Hindlimb muscle (tissue), 1 donor: ENCODE measurements at places on chromosomes 6 and 20. TPM values are rescaled to one million over a fixed set of nuclear protein-coding genes. Genes with fewer than 3 reads are reported as not detected.

- DNase-seq: no peak
Measured at GRCh38 chr6:135920689-135921088, 69.2 kb downstream of the PDE7B start.

Gene DOK5
- 27.1 TPM for polyA plus RNA-seq

- DNase-seq: no peak
Measured at GRCh38 chr6:37162740-37163139, 7.2 kb upstream of the PIM1 start.

Gene CALHM4
- not detected for polyA plus RNA-seq

Gene L3MBTL1
- 9.9 TPM for polyA plus RNA-seq

DNA sequence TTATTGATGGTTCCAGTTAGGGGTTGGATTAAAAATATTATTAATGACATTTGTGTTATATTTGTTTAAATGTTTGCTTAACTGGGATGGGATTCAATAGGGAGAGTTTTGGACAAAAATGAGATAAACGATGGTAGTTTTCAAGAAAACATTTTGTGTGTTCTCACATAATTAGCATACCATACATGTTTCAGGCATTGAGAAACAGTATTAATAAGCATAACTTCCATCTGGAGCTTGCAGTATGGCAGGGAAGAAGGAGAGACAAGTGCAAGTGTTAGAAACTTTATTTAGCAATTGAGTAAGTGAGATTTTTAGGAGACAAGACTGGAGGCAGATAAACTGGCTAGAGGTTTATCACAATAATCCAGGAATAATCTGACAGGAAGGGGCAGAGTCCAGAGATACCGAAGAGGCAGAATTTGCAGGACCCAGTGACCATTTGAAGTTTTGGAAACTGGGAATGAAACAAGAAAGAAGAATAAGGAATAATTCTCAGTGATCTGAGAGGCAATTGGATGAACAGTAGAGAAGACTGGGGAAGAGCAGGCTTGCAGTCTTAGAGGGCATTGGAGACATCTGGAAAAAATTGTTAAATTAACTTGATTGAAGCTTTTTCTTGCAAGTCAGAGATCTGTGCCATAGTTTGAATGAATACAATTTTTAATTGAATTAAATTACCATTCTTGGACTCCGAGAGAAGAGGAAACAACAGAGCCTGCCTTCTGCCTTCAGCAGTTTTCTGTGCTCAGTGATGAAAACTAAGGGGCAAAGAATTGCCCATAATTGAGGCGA lies 73.0 kb upstream of the PTCHD4 start:
- DNase-seq: no peak

Gene GPR6
- polyA plus RNA-seq: not detected

GRCh38 chr6:15921243-15921642 lies 207.6 kb upstream of the MYLIP start:
- DNase-seq: no peak

DNA sequence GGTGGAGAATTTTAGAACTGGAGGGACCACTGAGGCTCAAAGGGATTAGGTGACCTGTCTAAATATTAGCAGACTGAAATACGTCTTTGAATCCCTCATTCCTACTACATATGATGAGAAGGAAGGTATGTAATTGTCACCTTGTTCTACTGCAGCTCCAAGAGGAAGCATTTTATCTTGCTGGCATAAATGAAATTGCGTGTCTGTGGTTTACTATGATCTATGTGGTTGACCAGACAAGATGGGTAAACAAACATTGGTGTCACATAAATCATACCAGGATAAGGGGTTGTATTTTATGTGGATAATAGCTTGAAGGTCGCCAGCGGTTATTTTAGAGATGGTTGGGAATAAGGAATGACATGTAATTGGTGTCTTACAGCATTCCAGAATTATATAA lies 78.2 kb downstream of the LAMA4 start:
- no peak for DNase-seq

Gene MAP1LC3A
- 23.0 TPM for polyA plus RNA-seq

DNA sequence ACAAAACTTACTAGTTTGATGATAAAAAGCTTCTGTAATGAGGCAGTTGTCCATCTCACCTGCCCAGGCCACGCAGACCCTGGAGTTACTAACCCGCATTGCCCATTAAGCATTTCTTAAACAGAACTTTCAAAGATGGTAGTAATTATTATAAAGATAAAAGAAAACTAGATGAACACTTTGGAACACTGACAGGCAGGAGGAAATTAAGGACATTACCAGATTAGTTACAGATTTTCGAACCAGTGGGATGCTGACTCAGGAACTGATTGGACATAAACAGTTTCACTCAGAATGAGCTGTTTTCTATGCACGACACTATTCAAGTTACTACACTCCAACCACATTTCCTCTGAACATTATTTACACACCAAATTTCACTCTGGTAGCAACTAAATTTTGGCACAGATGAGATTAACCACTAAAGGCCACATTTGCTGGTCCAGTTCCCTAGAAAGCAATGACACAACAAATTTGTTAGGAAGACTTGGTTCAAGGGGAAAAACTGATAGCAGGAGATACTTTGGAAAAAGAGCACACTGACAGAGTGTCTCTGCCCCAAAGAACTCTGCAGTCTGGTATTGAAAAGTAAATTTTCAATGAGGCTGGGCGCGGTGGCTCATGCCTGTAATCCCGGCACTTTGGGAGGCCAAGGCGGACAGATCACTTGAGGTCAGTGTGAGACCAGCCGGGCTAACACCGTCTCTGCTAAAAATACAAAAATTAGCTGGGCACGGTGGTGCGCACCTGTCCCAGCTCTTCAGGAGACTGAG lies 3.0 kb downstream of the ROMO1 start:
- DNase-seq: no peak

Gene NQO2
- polyA plus RNA-seq: 16.4 TPM

Gene TGM2
- polyA plus RNA-seq: 14.9 TPM

- DNase-seq: peak; percentile 40
Measured at GRCh38 chr6:148240461-148240840, 102.2 kb upstream of the SASH1 start.

DNA sequence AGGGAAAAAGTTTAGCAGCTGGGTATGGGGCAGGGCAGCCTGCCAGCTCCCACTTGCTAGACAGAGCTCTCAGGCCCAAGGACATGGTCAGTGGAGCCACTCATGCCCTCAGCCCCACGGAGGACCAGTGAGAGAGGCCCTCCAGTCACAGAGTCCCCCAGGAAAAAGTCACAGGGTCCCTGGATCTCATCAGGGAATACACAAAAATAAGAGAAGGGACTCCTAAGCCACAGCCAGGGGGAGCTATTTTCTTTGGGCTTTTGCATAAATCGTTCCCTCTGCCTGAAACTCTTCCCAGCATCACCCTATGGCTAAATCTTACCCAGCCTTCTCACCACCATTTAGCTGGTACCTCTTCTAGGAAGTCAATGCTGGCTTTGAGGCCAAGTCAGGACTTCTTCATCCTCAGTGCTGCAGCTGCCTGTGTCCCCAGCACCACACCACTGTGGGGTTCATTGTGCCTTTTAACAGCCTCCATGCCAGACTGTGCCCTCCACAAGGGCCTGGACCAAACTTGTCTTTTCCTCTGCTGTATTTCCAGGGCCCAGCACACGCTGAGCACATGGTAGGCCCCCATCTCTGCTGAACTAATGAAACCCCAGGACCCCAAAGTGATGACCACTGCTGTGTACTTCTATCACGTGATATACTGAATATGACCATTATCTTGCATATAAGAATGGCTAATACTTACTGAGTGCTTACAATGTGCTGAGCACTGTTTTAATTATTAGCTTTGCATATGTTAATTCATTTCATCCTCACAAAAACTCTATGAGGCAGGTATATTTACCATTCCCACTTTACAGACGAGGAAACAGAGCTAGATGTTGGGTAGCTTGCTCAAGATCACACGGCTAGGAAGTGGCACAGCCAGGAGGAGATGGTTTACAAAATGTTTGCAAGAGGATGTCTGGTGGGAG lies 2.0 kb downstream of the ZNF335 start:
- DNase-seq: no peak

Gene PSORS1C2
- not detected for polyA plus RNA-seq

DNA sequence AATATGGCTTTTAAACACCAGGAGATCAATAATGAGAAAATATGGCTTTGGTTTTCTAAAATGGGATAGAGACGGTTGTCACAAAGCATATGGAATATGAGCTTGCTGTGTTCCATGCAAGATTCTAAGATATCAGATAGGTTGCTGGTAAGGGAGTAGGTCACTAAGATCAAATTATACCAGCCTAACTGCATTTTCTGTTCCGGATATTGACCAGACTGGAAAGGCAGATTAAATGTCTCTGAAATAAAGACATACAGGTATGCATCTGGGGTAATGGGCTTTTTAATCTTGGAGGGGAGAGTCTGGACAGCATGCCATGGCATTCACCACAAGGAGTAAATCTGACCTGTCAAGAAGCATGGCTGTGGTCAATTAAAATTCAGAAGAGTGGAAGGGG lies 35.2 kb upstream of the ADIG start:
- no peak for DNase-seq

Gene LBP
- not detected for polyA plus RNA-seq

Gene PLCB4
- polyA plus RNA-seq: 3.2 TPM

- no peak for DNase-seq
Measured at GRCh38 chr20:17807651-17808050, 107.9 kb downstream of the BANF2 start.

- no peak for DNase-seq
Measured at GRCh38 chr6:1865585-1865984, 255.9 kb downstream of the FOXC1 start.

DNA sequence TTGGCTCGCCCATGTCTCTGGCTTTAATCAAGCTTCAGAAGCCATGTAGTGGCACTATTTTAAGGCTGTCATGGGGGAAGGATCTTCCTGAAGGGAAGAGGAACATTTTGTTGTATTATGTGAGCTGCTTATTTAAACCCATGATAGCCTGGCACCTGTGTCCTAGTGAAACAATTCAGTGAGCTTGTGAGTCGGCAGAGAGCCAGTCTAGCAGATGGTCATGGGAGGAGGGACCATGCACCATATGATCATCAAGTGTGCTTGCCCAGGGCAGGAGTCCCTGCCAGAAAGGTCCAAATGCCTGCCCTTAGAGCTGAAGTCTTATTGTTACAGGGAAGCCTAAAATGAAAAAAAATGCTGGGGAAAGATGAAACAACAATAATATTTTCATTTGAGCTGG lies 132.9 kb downstream of the PRDM13 start:
- DNase-seq: no peak

GRCh38 chr6:10400330-10400729 lies 14.5 kb downstream of the TFAP2A start:
- no peak for DNase-seq

Gene TREM2
- 8.4 TPM for polyA plus RNA-seq

DNA sequence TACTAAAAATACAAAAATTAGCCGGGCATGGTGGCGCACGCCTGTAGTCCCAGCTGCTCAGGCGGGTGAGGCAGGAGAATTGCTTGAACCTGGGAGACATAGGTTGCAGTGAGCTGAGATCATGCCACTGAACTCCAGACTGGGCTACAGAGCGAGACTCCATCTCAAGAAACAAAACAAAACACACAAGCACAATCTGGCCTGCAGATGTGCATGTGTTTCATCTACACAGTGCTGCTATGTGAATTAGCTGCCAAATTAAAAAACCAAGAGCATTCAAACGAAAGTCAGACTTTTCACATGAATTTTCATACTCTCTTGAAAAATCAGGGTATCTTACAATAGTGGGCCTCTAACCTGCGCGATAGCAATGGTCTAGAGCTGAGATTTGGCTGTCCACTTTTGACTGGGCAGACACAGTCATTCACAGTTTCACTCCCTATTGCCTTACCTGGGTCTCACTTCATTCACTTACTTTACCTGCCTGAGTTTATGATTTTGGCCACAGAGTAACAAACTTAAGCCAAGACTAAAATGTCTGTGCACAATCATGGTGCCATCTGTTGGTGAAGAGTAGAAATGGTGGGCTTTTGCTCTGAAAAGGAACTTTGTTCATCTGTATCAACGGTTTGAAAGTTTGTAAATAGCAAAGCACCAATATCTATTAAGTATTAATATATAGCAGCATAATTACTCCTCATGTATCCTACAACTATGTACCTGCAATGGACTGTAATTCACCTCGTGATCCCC lies 138.5 kb upstream of the UST start:
- no peak for DNase-seq

Gene FANCE
- 27.8 TPM for polyA plus RNA-seq

DNA sequence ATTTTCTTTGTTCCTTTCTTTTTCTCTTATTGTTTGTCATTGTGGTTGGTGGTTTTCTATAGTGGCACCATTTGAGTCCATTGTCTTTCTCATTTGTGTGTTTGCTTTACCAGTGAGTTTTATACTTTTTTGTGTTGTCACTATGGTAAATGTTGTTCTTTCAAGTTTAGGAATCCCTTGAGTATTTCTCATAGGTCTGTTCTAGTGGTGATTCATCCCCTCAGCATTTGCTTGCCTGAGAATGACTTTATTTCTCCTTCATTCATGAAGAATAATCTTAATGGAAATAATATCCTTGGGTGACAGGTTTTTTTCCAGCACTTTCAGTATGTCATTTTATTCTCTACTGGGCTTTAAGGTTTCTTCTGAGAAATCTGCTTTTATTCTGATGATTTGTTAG lies 209.2 kb upstream of the ASCC3 start:
- no peak for DNase-seq

- DNase-seq: no peak
Measured at GRCh38 chr20:21902391-21902790, 196.9 kb downstream of the PAX1 start.

GRCh38 chr6:23692184-23692583 lies 433.8 kb upstream of the NRSN1 start:
- no peak for DNase-seq

Gene KHDC1
- 5.5 TPM for polyA plus RNA-seq

Gene SLC18B1
- polyA plus RNA-seq: 7.6 TPM
